Caudate nucleus (tissue), 63 donors: ENCODE measurements at places on chromosomes 2 and 18.

GRCh38 chr2:85468704-85469349 is 50.3 kb downstream of the SH2D6 start:
- no peak for DNase-seq

DNA sequence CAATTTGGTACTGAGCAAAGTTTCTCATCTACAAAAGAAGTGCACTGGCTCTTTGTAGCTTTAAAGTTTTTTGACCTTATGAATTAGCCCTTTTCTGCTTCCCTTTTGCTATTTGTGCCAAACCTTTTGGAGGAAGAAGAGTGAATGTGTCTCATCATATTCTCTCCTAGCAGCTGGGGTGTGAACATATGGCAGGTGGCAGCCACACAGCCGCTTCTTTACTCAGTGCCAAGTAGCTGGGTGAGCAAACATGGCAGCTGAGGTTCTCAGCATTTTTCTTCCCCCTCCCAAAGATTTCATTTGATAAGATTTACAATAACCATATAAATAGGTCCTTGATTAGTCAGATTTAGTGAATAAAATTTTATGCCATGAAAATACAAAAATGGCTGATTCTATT is 46.7 kb upstream of the STK17B start:
- no peak for DNase-seq

DNA sequence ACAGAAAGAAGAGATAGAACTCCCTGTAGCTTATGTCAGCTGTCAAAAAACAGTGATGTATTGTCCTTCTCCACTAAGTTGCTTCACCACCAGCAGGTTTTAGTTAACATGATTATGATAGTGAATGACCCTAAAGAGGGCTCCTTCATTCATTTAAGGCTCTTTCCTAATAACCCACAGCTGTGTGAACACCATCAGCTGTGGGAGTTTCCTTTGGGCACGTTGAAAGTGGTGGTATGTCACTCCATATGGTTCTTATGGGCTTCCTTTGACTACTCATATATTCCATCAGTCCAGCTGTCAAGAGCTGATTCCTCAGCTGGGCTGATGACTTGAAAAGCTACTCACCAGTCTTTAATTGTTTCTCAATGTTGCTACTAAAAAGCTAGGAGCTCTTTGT is 210.3 kb downstream of the UBE2E3 start:
- no peak for DNase-seq

- DNase-seq: peak; percentile 43
These were observed 784 bp downstream of the ROCK1 start for GRCh38 chr18:21110713-21111345.

DNA sequence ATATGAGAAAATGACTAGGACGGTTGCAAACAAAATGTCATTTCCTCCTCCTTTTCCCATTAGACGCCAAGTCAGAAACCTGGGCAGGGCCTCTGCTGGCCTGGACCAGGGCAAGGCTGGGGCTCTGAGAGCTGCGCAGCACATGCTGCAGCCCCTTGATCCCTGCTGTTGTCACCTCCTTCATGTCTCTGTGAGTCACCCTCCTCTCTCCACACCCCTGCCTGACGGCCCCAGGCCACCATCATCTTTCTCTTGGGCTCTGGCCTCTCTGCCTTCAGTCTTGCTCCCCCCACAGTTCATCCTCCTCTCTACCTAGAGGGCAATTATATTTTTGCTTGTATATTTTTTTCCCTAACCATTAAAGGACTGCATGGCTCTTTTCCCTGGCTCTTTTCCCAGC is 10.0 kb downstream of the FLACC1 start:
- DNase-seq: no peak

GRCh38 chr2:68155618-68156017 is 2.1 kb upstream of the PNO1 start:
- DNase-seq: no peak

DNA sequence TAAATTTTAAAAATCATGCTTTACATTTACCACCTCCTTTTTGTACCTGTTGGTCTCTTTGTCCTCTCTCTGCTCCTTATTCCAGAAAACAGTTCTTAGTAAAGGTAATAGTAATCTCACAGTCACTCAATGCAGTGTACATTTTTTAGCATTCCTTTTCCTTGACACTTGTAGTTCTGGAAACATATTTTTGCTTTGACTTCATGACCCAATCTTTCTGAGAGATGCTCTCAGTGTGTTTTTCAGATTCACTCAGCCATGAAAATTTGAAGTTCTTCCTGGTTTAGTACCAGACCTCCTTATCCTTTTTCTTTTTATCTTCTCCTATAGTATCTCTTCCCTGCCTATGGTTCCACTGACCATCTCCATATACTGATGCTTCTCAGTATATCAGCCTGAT is 747.5 kb upstream of the ZEB2 start:
- DNase-seq: no peak

DNA sequence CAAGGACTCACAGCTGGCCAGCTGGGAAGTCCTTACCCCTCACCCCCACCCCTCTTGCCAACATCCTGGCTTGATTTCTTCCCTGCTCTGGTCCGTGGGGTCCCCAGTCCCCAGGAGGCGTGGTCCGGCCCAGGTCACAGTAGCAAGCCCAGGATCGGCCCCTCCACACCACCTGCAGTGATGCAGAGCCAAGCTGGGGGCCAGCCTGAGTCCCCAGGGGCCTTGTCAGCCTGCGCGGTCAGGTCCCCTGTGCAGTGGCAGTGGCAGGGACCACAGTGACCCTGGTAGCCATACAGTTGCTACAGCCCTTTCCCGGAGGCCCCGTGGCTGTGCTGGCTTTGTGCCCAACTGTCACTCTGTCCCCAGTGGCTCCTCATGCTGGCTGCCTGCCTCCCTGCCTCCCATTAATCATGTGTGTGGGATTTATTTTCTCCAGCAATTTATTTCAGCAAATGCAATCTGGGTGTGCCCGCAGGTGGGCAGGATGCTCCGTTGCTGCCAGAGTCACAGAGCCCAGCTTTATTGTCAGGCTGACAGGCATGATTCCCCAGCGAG is 8.8 kb upstream of the PRSS56 start:
- no peak for DNase-seq

- DNase-seq: no peak
These were observed 38.7 kb downstream of the DCDC2C start for GRCh38 chr2:3741867-3742602.
